ENCODE measurements at places on chromosomes 1 and 21.

- DNase-seq = no peak
These were observed 25.1 kb upstream of the S100A11 start for GRCh38 chr1:152061952-152062351.

- DNase-seq = no peak
These were observed 25.3 kb upstream of the EFHD2 start for GRCh38 chr1:15384301-15384901.

- DNase-seq = no peak
These were observed 58.7 kb downstream of the RUNX3 start for GRCh38 chr1:24871306-24871901.

DNA sequence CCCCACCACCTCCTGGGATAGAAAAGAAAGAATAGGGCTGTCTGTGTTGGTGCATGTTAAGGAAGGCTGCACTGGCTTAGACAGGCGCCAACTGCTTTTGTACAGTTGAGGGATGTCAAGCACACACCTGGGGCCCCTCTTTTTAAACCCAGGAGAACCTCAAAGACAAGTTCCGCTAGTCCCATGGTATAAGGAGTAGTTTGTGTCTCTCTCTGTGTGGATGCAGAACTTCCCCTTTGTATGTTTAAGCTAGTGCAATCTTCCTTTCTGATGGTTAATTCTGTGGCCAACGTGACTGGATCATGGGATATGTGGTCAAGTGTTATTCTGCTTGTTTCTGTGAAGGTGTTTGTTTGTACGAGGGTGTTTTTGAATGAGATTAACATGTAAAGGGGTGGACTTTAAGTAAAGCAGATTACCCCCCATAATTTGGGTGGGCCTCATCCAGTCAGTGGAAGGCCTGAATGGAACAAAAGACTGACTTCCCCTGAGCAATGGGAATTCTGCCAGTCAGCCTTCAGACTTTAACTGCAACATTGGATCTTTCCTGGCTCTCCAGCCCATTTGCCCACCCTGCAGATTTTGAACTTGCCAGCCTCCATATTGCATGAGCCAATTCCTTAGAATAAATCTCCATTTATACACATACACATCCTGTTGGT lies 9.5 kb upstream of the DUSP10 start:
- DNase-seq = no peak

DNA sequence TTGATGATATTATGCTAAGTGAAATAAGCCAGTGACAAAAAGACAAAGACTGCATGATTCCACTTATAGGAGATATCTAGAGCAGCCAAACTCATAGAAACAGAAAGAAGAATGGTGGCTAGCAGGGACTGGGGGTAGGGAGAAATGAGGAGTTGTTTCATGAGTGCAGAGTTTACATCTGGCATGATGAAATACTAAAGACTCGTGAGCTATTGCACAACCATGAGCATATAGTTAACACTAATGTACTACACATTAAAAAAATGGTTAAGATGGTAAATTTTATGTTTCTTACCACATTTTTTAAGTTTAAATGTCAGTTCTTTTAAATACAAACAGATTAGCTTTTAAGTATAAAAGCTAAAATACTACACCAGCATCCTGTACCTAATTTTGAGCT lies 57.8 kb downstream of the ESRRG start:
- no peak for DNase-seq

DNA sequence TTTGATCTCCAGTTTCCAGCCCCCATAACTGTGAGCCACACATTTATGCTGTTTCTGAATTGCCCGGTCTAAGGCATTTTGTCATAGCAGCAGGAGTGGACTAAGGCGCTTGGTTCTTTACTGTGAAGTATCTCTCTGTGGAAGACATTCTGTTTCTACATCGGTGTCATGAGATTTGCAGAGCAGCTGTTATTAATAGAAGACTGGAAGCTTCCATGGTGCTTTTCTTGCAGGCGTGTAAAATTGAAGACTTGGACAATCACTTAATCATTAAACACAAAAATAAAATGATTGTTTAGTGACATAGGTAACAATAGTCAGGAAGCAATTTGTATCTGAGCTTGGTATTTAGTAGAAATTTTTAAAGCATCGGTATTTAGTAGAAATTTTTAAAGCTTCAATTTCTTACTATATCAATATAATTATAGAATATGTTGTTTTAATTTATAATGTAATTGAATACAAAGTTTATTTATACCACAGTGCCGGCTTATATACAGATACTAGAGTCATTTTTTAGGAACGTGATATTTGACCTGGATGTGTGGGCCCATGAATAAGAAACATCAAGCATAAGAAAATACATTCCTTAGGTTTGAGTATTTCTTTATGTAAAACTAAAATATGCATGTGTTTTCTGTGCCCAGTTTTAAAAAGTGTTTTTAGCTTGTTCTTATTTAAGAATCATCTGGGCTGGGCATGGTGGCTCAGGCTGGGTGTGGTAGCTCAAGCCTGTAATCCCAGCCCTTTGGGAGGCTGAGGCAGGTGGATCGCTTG lies 60.6 kb upstream of the COL6A1 start:
- no peak for DNase-seq

DNA sequence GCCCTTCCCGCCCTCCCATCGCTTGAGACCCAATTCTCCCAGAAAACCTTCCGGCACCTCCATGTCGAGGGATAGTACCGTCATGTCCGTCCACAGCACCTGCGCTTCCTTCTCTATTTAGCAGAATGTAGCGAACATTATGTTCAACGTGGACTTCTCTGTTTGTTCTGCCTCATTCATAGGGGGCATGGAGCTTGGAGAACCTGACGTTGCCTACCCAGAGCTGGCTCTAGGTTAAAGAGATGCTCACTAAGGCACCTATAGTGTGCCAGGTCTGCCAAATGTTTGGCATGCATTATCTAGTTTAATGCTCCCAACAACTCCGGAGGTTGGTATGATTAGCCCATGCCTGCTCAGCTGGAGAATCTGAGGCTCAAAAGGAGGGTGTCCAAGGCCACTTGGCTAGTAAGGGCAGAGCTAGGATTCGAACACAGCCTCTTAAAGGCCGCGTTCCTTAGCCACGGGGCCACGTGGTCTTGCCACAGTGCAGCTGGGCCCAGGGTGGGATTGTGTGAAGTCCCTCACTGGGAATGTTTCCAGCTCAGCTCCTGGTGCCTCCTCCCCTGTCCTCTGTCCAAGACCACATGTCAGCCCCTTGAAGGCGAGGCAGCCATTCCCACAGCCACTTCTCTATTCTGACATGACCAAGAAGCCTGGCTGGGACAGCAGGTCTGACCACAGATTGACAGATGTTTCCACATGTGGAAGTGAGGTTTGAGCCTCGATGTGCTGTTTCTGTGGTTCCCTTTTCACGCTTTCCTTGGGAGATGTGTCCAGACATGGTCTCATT lies 57.8 kb downstream of the RUNX3 start:
- no peak for DNase-seq

- DNase-seq = no peak
These were observed 130.2 kb downstream of the CAPN8 start for GRCh38 chr1:223535319-223535718.

- DNase-seq = no peak
These were observed 58.3 kb upstream of the KIF26B start for GRCh38 chr1:245096311-245097066.

GRCh38 chr1:75396745-75397144 lies 214.2 kb downstream of the SLC44A5 start:
- DNase-seq = no peak

Measured in stimulated activated CD8-positive, alpha-beta memory T cell treated with anti-CD3 and anti-CD28 coated beads, Interleukin-15, amount 100 ng/mL, for 1 hour (primary cell).